ENCODE measurements at places on chromosomes 12 and 14.

DNA sequence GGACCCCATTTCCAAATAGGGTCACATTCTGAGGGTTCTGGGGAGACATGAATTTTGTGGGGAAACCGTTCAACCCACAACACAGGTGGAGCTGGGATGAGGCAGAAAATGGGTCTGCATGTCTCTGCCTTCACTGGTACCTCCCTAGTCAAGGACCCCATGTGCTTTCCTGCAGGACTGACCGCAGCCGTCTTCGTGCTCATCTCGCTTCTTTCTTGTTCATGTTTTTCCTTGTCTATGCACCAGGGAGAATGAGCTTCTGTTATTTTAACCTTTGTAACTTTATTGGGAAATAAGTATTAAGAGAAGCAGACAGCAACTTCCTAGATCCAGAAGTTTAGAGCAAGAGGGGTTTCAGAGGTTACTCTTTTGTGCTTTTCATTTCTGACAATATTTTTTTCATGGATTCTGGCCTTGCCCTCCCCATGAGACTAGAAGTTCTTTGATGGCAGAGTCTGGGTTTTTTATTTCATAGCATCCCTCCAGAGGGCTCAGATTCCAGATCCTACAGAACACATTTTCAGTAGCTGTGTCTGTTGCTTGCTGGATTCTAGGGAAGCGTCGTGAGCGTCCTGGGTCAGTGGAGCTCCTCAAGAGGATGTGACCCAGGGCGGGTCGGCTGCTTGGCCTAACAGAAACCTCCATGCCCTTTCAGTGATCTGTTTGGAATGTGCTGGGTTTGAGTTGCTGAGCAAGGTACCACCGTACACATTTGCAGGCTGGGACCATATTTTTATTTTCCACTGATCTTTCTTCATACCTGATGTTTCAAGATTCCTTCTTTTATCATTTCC, 104.2 kb downstream of the ADGRD1 start:
- no peak for DNase-seq

DNA sequence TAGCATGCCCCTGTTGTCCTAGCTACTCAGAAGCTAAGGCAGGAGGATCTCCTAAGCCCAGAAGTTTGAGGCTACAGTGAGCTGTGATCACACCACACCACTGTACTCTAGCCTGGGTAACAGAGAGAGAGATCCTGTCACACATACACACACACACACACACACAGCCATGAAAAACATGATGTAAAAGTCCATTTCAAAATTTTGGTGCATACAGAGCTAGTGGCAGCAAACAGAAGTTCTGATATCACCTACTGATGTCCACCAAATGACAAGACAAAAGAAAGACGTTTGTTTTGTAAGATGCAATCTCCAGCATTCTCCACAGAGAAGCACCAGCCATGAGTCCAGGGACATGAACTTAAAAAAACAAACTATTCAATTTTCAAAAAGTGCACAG, 15.9 kb downstream of the AREL1 start:
- DNase-seq, result no peak

GRCh38 chr12:94143951-94144350, 4.4 kb upstream of the PLXNC1 start:
- DNase-seq, result no peak

DNA sequence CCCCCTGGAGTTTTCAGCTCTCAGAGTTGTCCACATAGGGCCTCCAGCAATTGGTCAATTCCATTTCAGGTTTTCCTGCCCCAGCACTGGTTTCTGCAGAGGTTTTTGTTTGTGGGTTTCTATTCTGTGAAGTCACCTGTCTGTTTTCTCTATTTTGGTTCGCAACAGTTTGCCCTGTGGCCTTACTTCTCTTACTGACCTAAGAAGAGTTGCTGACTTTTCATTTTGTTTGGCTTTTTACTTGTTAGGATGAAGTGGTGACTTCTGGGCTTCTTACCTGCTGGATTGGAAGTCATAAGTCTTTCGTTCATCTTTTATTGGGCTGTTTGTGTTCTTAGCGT, 196.4 kb upstream of the PARP11 start:
- no peak for DNase-seq

GRCh38 chr12:26918321-26919215, 19.2 kb downstream of the INTS13 start:
- DNase-seq, result no peak

- no peak for DNase-seq
Measured at GRCh38 chr14:28782301-28782700, 15.7 kb downstream of the FOXG1 start.

DNA sequence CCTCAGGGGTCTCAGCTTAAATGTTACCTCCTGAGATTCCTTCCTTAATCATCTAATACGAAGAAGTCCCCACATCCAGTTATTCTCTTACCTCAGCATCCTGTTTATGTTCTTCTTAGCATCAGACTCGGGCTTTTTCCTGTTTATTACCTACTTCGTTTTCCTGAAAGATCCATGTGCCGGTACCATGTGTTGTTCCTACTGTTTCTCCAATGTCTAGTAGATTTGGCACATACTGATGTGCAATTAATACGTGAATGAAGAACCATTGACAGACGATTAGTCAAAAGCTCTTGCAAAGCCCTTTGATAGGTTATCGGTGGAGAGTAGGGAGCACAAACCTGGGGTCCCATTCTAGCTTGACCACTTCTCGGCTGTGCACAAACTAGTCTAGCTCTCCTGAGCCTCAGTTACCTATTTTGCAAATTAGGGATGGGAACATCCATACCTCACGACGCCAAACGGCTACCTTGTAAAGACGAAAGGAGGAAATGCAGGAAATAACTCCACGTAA, 735 bp upstream of the MAPKAPK5 start:
- DNase-seq, result no peak
